ENCODE measurements at places on chromosomes 16 and 17.

GRCh38 chr16:68083861-68084503 is 1.2 kb upstream of the NFATC3 start:
- DNase-seq, result peak; percentile 43

DNA sequence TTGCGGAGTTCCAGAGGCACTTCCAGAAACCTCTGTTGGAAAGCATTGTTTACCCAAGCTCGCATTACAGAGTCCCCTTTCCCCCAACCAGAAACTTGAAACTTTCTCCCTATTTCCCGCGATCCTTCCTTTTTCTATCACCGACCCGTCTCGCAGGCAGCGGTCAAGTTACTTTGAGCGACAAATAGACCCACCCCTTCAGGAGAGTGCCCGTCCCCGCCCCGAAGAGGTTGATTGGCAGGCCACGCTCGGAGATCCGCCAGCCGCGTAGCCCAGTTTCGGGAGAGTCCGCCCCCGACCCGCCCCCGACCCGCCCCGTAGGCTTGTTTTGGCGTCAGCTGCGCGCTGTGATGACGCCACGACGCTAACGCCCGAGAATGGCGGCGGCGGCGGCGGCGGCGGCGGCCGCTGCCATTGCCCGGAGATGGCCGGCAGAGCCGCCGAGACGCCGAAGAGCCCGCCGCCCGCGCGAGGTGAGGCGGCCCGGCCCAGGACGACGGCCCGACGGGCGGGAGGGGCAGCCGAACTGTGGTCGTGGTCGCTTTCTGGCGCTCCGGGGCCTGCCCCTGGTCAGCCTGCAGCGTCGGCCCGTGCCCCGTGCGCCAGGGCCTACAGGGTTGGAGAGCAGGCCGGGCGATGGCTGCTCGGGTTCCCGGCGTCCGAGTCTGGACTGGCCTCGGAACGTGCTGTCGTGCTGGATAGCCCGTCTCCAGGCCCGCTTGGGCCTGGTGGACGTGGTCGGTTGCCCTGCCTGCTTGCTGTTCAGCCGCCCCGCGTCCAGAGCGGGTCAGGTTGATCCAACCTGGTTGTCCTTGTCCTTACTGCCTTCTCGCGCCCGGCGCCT is at the start of gene PSKH1:
TSS of gene PSKH1 (plus strand) at position 356 of the 844 bp plus-strand sequence. CDS start 15,496 bp downstream, outside the sequence.
- DNase-seq, result peak; percentile 98

GRCh38 chr17:39461926-39462569 is 762 bp downstream of the CDK12 start:
- no peak for DNase-seq

- DNase-seq, result no peak
These were observed 11.7 kb downstream of the CMTM3 start for GRCh38 chr16:66616169-66616568.
